AG08396 (cell line): ENCODE measurements at places on chromosomes 6 and 20.

GRCh38 chr20:63191400-63191799 is 24.5 kb downstream of the YTHDF1 start:
- no peak for DNase-seq

- DNase-seq = no peak
Measured at GRCh38 chr6:32267035-32267434, 43.2 kb upstream of the NOTCH4 start.

DNA sequence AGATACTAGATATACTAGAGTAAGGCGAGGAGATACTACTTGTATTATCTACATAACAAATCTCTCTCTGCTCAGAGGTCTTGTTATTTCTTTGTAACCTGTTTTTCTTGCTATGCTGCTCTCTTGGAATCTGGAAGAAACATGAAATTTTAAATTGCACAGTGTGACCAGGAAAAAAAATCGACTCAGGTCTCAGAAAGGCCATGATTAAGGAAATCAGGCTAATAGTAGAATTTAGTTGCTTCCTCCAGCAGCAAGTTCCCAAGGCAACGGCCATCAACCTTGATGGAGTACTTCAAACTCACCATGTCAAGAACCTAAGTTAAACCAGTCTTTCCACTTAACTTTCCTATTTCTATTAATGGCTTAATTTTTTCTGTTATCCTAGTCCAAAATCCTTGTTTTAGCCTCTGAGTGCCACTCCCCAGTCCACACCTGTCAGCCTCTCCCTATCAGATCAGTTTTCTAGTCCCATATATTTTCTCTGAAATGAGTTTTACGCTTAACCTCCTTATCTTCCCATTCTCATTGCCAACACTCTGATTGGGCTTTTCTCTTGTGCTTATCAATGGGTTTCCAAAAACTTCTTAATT is 87.7 kb upstream of the BEND3 start:
- no peak for DNase-seq

GRCh38 chr20:40262219-40262618 is 426.8 kb downstream of the MAFB start:
- DNase-seq = no peak

- no peak for DNase-seq
Measured at GRCh38 chr6:141764388-141764787, 368.3 kb upstream of the GJE1 start.

DNA sequence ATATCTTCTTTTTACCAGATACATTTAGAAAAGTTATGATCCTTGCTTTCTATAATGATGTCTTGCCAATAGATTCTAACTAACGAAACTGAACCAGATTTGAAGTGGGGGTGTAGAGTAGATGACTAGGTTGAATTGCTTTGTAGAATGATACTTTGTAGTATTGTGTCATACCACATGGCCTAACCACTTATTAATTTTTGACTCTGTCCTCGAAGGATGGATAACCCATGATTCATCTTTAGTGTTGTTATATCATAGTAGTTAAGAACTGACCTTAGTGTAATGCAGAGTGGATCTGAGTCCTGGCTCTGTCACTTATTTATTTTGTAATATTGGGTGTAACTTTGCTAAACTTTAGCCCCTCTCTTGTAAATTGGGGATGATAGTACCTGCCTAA is 4.5 kb downstream of the PHF3 start:
- peak; percentile 34 for DNase-seq

- no peak for DNase-seq
Measured at GRCh38 chr6:52976591-52977035, 18.5 kb downstream of the GSTA4 start.

GRCh38 chr6:37711331-37712241 is 13.9 kb upstream of the MDGA1 start:
- DNase-seq = no peak

- DNase-seq = no peak
Measured at GRCh38 chr6:50657513-50657912, 55.8 kb upstream of the TFAP2D start.

GRCh38 chr6:130187335-130188206 is 35.2 kb downstream of the SAMD3 start:
- DNase-seq = no peak

DNA sequence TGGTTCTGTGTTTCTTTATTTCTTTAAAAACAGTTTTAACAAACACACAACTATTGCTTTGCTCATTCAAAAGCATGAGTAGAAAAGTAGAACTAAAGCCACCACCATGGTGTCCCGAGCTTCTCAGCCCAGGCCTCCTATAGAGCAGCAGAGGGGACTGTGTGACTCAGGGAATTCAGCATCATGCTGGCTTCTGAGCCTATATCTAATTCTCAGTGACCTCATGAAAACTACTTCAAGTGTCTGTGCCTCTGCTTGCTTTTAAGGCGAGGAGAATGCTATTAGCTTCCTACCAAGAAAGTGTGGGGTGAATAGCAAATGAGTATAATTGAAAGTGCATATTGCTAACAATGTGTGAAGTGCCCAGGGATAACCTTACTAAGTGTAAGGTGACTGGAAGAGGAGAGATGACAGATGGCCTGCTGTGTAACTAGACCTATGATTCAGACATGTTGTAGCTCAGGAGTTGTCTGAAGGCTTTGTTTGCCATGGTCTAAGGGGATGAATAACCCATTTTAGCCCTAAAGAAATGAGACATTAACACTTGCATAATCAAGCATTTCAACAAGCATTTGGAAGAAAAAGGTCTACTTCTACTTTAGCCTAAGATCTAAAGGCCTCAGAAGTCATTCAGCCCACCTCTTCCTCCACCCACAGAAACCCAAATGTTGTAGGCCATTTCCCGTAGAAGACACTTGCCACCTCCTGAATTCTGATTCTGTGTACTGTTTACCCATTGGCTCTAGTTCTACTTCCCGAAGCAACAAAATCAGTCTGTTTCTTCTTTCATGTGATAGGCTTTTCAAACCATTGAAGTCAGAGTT is 121.5 kb upstream of the ARG1 start:
- no peak for DNase-seq

DNA sequence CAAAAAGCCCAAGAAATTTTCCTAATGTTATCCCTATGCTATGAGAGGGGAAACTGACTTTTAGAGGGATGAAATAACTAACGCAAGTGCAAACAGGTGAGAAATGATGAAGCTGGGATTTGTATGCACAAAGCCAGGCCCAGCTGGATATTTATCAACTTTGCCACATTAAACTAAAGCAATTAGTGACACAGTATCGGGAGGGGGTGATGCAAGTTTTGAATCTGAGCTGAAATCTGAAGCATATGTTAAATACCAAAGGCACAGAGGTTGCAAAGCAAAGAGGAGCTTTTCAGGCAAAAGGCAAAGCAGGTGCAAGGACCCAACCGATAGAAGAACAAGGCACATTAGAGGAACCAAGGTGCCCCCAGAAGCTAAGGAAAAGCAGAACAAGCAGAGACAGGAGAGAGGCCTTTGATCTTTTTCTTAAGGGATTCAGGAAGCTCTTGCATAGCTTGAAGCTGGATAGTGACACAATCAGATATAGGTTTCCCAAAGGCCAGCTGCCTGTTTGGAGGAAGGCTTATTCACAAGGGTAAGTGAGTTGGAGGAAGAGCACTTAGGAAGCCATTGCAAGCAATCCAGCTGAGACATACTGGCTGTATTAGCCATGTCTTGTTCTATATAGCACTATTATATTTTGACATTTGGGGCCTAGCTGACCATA is 207.5 kb downstream of the HIVEP2 start:
- DNase-seq = no peak

GRCh38 chr6:136647363-136647852 is 97.2 kb upstream of the MAP7 start:
- DNase-seq = peak; percentile 83

- no peak for DNase-seq
Measured at GRCh38 chr6:157092736-157093135, 230.6 kb downstream of the TMEM242 start.

DNA sequence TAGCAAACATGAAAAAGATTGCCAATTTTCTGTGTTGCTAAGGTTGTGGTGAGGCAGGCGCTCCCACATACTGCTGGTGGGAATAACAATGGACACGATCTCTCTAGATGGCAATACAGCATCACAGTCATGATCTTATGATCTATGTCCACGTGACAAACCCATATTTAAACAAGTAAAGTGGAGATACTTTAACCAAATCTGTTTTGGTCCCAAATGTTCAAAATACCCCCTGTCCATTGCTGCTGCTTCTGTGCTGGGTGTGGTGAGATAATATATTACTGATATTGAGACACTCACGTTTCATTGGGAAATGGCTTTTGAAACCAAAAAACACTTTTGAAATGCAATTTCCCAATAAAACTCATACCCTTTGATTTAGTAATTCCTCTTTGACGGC is 23.0 kb downstream of the SIRPD start:
- DNase-seq = no peak

DNA sequence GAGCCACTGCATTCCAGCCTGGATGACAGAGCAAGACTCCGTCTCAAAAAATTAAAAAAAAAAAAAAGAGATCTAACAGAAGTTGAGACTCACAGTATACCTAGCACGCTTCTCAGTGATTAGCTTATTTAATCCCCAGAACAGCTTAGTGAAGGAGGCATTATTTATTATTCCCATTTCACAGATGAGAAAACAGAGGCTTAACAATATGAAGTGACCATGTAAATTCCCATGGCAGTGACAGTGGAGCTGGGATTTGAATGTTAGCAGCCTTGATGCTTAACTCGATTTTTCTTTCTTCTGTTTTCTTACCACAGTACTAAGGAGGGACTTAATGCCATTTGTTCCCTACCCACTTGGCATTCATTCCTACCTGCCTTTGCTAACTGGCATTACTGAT is 89.9 kb upstream of the ZNF217 start:
- no peak for DNase-seq

DNA sequence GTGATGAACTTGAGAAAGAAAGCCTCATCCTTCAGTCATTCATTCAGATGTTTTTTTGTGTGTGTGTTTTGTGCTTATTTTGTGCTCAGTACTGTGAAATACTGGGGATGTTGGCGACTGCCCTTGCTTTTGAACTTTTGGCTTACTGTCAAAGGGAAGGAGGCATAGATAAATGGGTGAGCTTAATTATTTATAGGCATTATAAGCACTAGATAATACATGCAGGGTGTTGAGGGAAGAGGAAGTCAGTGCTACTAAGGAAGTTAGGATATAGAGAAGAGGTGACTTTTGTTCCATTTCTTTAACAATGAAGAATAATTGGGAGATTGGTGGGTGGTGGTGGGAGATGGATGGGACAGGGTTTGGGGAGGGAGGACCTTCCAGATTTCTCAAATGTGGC is 23.6 kb downstream of the XRN2 start:
- no peak for DNase-seq

- no peak for DNase-seq
Measured at GRCh38 chr6:158910484-158911440, 89.2 kb downstream of the RSPH3 start.
